OCI-M1 (cell line): ENCODE measurements at places on chromosomes 7 and 10.

GRCh38 chr7:74627661-74628411 lies 29.7 kb upstream of the GTF2I start:
- DNase-seq = peak; percentile 34

- peak; percentile 90 for DNase-seq
These were observed 25.2 kb downstream of the GET4 start for GRCh38 chr7:901388-902154.

DNA sequence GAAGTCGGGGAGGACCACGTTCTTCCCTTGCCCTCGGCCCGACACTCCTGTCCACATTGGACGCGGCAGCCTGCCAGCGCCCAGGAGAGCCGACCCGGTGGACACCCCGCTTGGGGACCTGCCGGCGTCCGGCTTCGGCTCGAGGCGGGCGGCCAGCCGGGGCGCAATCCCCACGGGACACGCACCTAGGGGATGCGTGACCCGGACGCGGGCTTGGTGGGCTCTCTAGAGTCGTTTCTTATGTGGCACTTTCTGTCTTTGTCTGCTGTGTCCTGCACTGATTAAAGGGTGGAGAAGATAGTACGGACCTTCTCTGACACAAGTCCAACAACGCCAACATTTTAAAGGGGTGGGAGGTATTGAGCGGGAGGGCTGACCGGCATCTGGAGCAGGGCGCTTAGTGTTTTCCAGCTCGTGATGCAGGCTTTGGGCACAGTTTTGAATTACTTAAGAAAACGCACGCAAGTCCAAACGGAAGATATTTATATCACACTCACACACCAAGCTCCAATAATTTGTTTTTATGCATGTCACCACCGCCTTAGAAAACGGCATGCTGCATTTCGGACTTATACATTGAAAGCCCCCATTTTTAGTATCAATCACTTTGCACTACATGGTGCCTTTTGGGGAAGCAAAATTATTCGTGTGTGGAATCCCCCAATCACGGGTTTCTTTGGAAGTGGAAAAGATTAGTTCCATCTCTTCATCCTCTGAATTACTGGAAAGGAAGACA lies 3.9 kb upstream of the SPAG6 start:
- DNase-seq = peak; percentile 75

DNA sequence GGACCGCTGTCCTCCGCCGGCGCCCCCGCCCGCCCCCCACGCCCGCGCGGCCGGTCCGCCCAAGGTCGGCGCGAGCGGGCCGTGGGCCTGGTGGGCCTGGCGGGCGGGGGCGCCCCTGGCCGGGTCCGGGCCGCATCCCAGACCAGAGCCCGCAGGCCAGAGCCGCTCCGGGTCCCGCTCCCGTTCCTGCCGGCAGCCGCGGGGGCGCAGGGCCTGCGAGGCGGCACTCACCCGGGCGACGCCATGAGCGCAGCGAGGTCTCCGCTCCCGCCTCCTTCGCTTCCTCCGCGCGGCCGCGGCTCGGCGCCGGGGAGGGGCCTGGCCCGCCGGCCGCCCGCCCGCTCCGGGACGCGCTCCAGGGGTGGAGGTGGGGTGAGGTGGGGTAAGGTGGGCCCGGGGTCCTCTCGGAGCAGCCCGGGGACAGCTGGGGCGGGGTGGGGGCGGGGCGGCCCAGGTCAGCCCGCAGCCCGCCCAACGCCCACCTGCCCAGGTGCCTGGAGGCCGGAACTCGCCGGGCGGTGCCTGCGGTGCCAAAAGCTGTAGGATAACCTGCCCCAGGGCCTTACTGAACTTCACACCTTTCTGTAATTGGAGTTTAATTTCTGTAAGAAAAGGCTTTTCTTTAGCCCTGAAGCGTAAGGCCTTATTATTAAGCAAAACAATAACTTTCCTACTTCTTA lies at the start of gene URGCP:
Gene URGCP (minus strand): TSS at position 266 of the 680 bp plus-strand sequence. CDS start 21 bp downstream, at position 245.
- peak; percentile 34 for DNase-seq

DNA sequence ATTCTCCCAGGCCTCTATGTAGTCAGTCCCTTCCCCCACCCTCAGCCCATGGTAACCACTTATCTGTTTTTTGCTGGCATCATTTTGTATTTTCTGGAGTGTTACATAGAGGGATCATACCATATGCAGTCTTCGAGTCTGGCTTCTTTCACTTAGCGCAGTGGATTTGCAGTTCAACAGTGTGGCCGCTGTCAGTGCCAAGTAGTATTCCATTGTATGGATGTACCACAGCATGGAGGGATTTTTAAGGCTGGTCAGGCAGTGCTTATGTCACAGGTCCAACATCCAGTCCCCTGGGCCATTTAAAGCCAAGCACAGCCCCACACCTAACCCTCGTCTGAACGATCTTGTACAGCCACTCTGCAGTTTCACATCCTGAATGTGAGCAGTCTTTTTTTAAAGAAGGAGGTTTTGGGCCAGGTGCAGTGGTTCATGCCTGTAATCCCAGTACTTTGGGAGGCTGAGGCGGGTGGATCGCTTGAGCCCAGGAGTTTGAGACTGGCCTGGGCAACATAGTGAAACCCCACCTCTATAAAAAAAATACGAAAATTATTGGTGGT lies 121.8 kb downstream of the CUX1 start:
- DNase-seq = no peak

GRCh38 chr10:110442746-110443145 lies 55.0 kb upstream of the DUSP5 start:
- no peak for DNase-seq

- DNase-seq = no peak
These were observed 88.5 kb downstream of the ADCY1 start for GRCh38 chr7:45662540-45663166.

- no peak for DNase-seq
These were observed 54.9 kb upstream of the NXPH1 start for GRCh38 chr7:8378349-8379019.

- no peak for DNase-seq
These were observed 14.4 kb downstream of the MPLKIP start for GRCh38 chr7:40120020-40120419.

DNA sequence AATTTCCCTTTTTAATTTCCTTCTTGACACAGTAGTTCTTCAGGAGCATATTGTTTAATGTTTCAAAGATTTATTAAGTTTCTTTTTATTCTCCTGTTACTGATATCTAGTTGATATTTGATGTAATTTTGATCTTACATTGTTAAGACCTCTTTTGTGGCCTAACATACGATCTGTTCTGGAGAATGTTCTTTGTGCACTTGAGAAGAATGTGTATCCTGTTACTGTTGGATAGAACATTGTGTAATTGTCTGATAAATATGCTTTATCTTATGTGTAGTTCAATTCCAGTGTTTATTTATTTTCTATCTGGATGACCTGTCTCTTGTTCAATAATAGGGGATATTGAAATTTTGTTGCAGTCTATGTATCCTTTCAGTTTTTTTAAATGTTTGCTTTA lies 106.7 kb downstream of the ITGB1 start:
- DNase-seq = no peak
